ENCODE measurements at places on chromosomes 5 and 9.
A peak's percentile ranks its signal among the peaks of the same experiment; 100 is the strongest.

DNA sequence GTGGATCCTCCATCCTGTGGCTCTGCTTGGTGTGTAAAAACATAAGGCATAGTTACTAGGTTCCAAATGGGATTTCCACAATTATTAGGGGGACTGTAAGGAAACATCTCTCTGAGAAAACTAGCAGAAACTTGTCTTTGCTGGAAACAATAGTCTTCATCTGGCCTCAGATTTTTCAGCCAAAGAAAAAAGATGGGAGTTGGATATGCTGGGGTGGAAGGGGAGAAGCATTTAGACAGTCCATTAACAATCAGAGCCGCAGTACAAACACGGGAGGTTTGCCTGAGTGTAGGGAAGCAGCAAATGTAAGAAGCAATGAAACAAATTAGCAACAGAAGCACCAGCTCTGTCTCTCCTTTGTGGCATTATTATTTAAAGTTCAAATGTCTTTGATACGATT, 402.7 kb upstream of the ZNF608 start:
- DNase-seq: no peak

GRCh38 chr5:68547622-68548021, 332.1 kb downstream of the PIK3R1 start:
- no peak for DNase-seq

DNA sequence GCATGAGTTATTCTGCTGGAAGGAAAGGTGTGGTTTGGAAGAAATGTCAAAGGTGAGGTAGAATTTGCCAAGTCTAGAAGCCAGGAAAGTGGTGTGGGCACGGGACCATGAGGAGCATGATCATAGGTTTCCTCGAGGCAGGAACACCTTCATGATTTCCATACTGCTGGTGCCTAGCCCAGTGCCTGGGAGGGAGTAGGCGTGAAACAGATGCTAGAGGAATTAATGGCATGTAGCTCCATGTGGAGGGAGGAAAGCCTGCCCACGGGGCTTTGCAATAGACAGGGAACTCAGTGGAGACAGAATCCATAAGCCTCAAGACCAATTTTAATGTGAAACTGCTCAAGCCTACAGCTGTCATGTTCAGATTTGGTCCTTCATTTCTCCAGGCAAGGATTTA, 35.1 kb downstream of the TTLL11 start:
- no peak for DNase-seq

DNA sequence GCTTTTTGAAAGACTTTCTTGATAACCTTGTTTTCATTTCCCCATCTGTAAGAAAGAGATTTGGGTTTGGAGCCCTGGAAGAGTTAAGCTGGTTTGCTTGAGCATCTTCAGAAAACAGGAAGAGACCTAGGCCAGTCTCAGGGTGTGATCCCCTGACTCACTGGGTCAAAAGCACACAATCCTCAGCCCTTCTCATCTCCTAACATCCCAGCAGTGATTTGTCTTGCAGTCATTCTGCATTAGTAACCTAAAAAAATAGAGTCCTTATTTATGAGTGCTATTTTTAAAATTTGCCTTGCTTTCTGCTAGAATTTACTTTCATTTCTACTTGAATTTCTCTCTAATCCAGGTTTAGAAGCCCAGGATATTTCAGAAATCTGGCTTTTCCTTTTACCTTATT, 16.4 kb upstream of the ARSB start:
- no peak for DNase-seq

- DNase-seq: no peak
Observed at GRCh38 chr5:31738199-31738598, 99.3 kb downstream of the PDZD2 start.

DNA sequence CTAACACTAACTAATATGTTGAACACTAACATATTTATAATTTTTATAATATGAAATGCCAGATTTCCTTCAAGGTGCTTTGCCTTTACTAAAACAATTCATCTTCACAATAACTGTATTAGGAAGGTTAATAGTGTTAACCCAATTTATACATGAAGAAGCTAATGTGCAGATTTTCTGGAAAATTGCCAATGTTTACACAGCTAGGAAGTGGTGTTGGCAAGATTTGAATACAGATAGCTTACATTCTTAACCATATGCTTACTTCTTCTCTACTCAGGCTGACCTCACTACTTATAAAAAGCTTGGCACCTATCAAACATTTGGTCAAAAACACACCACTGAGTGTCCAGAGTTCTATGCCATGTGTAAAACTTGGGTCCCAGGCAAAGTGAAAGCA, 445.4 kb upstream of the ITGA1 start:
- no peak for DNase-seq

DNA sequence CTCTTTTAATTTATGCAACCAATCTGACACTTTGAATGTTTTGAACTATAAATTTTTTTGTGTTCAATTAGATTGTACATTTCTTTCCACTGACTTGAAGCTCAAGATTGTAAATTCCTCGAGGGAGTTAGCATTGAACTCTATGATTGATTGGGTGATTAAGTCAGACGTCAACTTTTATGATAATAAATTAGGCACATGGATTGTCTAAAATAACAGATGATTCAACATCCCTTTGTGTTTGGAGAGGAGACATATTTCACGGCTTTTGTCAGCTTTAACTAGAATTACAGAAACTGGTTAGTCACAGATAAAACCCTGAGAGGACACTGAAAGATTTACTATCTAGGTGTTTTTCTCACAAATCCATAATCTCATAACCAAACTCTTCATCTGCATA, 32.7 kb upstream of the TXNDC8 start:
- DNase-seq: no peak

- DNase-seq: no peak
Observed at GRCh38 chr5:56354836-56355235, 121.7 kb upstream of the ANKRD55 start.

DNA sequence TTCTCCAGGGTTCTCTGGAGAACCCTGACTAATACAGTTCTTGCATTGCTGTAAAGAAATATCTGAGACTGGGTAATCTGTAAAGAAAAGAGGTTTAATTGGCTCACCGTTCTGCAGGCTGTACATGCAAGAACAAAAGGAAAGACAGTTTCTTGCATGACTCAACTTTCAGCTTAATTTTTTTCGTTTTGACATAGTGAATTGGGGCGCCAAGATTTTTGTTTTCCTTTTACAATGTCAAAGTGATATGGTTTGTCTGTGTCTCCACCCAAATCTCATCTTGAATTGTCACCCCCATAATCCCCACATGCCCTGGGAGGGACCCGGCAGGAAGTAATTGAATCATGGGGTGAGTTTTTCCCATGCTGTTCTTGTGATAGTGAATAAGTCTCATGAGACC, 11.8 kb upstream of the CRHBP start:
- no peak for DNase-seq

DNA sequence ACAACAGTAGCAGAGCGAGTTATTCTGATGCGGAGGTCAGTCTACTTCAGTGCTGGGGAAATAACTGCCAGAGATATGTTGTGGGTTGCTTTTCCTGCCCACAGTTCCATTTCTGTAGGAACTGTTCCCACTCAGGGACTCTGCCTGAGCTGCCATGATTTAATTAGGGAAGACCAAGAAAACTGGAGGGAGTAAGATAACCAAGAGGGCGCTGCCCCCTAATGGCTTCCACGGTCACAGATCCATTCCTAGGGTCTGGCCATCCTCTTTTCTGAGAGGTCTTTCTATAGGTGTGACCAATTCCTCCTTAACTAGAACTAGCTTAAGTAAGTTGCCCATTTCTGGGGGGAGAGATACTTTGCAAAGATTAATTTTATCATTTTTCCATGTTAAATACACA, 125.9 kb downstream of the APBA1 start:
- no peak for DNase-seq

DNA sequence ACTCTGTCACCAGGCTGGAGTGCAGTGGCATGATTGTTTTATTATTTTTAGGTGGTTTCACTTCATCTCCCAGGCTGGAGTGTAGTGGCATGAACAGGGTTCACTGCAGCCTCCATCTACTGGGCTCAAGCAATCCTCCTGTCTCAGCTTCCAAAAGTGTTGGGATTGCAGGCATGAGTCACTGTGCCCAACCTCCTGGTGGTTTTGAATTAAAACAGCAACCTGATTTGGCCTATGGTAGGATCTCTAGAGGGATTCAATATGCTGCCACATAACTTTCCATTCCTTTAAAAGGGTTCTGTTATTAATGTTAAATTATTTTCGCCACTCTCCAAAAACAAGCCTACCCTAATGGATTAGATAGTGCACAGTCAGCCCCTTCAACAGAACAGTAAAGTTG, 9.9 kb upstream of the HSPA4 start:
- no peak for DNase-seq

DNA sequence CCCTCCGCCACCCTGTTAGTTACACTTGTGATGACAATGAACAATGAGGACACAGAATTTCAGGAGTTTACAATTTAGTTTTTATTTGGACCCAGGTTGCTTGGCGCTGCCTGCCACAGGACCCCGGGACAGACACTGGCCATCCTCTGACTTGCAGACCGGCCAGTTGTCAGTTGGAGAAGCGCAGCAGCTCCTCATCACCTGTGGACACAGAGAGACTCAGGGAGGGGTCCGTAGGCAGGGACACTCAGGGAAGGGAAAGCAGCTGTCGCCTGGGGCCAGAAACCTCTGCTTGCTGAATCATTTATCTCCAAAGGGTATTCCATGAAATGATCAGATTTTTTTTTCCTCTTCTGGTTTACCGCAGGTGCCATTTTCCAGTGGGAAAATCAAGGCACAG, 18.0 kb downstream of the AMBP start:
- no peak for DNase-seq

- DNase-seq: no peak
Observed at GRCh38 chr5:79093762-79094161, 17.8 kb upstream of the BHMT start.

DNA sequence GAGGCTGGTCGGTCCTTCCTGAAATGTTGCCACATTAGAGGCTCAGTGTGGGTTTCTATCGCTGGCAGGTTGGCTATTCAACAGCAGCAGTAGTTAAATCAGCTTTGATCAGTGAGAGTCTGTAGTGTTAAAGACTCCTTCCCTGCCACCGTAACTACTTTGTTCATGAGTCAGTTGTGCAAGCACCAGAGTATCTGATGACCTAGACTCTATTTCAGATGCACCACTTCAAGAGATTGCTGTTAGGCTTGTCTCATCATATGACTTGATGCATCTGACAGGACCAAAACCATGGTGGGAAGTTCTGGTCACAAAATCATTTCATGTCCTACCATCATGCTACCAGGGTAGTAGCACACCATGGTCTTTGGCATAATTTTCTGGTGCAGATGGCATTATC, 482.7 kb upstream of the MPDZ start:
- DNase-seq: no peak

DNA sequence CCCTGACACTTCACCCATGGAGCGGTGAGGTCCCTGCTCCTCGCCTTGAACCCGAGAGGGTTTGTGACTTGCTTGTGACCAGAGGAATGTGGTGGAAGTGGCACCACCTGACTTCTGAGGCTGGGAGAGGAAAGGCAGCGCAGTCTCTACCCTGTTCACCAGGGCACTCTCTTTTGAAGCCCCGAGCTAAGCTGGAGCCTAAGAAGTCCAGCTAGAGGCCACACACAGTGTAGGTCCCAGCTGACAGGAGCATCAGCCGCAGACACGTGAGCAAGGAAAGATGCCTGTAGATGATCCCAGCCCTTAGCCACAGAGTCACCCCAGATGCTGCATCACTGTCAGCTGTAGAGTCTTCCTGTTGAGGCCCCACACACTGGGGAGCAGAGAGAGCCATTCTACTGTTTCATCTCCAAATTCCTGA, 1.7 kb upstream of the ANGPTL2 start:
- no peak for DNase-seq

DNA sequence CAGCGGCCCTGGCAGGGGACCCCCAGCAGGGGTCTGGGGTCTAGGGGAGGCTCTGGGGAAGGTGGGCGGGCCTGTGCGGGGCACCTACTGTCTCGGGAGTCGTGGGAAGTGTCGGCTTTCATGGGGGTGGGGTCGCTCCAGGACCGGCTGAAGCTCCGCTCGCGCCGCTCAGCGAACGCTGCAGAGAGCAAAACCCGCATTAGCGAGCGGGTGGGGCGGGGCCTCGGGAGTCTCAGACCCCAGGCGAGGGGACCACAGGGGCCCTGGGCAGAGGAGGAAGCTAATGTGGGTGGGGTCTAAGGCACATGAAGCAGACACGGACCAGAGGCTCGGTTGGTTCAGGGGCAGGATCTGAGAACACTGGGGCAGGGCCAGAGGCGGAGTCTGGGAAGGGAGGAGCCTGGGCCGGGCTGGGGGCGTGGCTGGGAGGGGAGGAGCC, 5.5 kb downstream of the NSMF start:
- peak; percentile 43 for DNase-seq

GRCh38 chr5:121833617-121834016, 18.1 kb upstream of the FTMT start:
- DNase-seq: no peak

DNA sequence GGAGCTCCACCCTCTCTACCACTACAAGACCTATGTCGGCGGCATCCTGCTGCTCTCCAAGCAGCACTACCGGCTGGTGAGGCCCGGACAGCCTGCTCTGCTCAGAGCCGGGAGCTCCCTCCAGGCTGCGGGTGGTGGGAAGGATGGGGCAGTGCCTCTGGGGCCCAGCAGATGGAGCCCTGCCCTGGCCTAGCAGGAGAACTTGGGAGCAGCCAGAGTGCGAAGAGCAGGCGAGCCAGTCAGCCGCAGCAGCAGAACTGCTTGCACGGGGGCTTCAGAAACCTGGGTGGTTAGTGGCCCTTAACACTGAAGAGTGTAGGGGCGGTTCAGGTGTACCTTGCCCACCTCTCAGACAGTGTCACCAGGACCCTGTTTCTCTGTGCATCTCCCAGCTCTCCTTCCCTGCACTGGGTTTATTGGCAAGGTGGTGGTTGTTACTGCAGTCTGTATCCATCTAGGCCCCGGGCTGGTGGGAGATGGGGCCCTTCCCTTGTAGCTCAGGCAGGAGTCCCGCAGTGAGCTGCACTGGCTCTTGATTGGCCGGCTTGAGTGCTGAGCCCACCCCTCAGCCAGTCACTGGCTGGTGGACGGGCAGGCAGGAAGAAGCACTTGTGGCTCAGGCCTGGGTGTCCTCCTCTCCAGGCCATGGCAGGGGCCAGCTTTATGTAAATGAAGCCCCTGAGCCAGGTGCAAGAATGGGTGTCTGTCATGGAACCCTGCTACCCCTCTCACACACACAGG, 7.7 kb downstream of the B4GALT7 start:
- DNase-seq: peak; percentile 55

DNA sequence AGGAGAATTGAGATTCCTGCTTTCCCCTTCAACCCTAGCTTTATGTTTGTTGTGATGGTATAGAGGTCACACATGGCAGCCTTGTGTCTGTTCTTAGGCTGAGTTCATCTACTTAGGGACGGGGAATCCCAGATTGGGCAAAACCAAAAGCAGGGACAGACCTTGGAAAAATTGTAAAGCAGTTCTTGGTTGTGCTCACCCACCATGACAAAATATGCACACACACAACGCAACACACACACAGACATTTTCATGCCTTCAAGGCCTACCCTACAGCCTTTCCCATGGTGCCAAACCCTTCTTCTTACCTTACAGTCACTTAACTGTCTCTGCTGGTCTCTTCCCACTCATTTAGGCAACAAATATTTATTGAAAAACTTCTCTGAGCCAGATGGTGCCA, 14.8 kb downstream of the PCDHGC5 start:
- DNase-seq: no peak

Data from stimulated activated CD4-positive, alpha-beta T cell treated with anti-CD3 and anti-CD28 coated beads, Interleukin-15, amount 100 ng/mL, for 1 hour (primary cell).